ENCODE measurements at places on chromosomes 7 and 10. TPM values are rescaled to one million over a fixed set of nuclear protein-coding genes. Genes with fewer than 3 reads are reported as not detected.

The HHEX gene
- total RNA-seq = 3.2 TPM

The MMRN2 gene
- total RNA-seq = 1.9 TPM

DNA sequence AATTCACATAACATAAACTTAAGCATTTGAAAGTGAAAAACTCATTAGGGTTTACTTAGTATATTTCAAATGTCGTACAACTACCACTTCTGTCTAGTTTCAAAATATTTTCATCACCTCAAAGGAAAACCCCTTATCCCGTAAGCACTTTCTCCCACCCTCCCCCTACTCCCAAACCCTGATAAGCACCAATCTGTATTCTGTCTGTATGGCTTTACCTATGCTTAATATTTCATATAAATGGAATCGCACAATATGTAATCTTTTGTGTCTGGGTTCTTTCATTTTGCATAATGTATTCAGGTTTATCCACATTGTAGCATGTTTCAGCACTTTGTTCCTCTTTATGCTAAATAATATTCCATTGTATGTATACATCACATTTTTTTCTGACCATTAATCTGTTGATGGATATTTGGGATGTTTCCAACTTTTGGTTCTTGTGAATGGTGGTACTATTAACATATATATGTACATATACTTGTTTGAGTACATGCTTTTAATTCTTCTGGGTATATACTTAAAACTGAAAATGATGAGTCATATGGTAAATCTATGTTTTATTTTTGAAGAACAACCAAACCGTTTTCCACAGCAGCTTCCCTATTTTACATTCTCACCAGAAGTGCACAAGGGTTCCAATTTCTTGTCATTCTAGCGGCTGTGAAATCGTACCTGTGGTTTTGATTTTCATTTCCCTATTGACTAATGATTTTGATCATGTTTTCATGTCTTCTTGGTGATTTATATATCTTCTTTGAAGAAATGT, 6.2 kb upstream of the STARD3NL start:
- no peak for DNase-seq

The CPA4 gene
- total RNA-seq = 10.1 TPM

GRCh38 chr10:80289451-80290287, at the start of gene MAT1A:
MAT1A (minus strand) TSS chr10:80289658; CDS start chr10:80289423, 235 bp downstream.
- DNase-seq = no peak

GRCh38 chr10:108204528-108205305, 1040.2 kb upstream of the SORCS1 start:
- peak; percentile 76 for DNase-seq

GRCh38 chr7:157021071-157021870, 10.8 kb upstream of the MNX1 start:
- no peak for DNase-seq

- DNase-seq = no peak
Observed at GRCh38 chr10:120039826-120040225, 147.3 kb downstream of the SEC23IP start.

DNA sequence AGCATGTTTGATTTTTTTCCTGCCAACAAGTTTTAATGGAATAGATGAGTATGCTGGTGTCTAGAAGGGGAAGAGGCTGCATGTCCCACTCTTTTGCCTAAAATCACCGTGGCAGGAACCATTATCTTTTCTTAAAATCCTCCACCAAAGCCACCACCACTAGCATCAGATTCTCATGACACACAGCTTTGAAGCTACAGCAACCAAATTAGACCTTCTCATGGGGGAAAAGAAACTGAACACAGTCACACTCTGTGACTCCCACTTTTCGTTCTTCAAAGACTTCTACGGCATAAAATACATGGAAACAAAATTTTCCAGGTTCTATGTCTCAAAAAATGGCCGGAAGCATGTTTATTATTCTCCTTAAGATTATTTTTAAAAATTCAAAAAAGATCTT, 81.8 kb downstream of the SGMS1 start:
- no peak for DNase-seq

The TAS2R41 gene
- total RNA-seq = not detected

- peak; percentile 70 for DNase-seq
Observed at GRCh38 chr7:48938539-48939295, 14.4 kb downstream of the CDC14C start.

Data from PC-3 (cell line).